ENCODE measurements at places on chromosomes 7 and 10.

GRCh38 chr7:136687693-136688322 is 180.6 kb upstream of the CHRM2 start:
- DNase-seq: peak; percentile 62

- no peak for DNase-seq
Observed at GRCh38 chr7:148834605-148835004, 49.5 kb downstream of the EZH2 start.

- DNase-seq: no peak
Observed at GRCh38 chr7:117552660-117553059, 72.8 kb downstream of the CFTR start.

- no peak for DNase-seq
Observed at GRCh38 chr10:44948642-44949041, 11.0 kb upstream of the RASSF4 start.

DNA sequence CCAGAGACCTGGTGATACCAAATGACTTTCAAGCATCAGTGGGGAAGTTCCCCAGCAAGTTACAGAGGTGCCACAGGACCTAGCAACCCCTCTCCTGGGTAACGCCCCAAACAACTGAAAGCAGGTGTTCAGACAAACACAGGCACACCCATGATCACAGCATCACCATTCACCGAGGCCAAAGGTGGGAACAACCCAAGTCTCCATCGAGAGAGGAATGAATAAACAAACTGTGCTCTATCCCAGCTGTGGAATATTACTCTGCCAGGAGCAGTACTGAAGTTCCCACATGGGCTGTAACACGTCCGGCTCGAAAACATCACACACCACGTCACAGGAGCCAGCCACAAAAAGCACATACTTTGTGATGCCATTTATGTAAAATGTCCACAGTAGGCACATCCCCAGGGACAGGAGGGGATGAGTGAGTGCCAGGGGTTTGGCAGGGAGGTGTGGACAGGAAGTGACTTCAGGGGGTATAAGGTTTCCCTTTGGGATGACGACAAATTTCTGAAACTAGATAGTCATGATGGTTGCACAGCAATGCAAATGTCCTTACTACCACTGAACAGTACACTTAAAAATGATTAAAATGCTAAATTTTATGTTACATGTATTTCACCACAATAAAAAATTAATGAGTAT is 222.8 kb downstream of the TNS3 start:
- DNase-seq: no peak

DNA sequence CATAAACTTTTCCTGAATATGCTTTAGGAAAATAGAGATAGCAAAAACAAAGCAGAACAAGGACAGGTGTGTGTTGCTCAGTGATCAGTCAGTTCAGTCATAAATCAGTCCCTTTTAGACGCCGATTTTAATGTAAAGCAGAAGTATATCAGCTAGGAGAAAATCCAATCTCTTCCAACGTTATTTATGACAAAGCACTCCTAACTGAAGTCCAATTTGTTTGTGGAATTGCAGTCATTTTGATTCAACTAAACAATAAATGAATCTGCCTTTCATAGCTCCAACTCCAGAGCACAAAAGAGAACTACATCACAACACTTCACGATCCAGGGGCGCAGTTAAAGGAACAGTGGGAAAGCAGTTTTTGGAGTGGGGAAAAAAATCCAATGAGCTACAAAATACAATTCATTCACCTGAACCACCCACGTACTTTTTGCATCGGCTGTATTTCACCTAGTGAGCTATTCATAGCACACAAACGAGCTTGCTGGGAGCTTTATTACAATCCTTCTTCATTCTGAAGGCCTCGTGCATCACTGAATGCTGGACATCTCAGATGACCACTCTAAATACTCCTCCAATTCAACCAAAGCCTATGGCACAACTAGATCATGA is 151.3 kb downstream of the LRRN3 start:
- DNase-seq: no peak

DNA sequence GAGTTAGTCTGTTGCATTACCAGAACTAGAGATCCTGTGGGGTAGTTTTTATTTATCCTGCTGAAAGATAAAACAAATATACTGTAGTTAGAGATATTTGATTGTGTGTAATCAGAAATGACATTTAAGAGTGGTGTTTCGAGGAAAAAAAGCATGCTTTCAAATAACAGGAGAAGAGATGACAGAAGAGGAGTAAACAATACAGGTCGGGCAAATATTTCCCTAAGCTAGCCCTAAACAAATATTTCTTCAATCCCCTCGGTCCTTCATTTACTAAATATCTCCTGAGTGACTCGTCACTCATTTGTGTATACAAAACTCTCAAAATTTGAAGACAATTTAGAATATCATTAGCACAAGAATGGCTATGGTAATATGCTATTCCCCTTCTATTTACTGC is 219.7 kb upstream of the FERD3L start:
- no peak for DNase-seq

DNA sequence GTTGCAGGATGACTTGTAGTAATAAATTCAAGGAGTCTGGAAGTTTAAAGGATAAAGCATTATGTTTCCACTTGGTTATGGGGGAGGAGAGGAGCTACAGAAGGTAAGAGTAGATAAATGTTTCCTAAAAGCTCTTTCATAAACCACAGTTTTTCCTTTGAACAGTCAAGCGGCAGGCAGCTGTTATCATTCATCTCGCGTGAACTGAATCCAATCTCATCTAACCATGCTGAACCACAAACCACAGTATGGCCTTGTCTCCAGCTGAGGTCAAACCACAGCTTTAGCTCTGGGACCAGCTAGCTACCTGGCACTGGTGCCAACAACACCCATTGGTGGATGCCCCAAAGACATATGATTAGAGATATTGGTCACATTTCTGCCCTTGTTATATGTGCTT is 63.3 kb downstream of the NOC3L start:
- DNase-seq: peak; percentile 34

DNA sequence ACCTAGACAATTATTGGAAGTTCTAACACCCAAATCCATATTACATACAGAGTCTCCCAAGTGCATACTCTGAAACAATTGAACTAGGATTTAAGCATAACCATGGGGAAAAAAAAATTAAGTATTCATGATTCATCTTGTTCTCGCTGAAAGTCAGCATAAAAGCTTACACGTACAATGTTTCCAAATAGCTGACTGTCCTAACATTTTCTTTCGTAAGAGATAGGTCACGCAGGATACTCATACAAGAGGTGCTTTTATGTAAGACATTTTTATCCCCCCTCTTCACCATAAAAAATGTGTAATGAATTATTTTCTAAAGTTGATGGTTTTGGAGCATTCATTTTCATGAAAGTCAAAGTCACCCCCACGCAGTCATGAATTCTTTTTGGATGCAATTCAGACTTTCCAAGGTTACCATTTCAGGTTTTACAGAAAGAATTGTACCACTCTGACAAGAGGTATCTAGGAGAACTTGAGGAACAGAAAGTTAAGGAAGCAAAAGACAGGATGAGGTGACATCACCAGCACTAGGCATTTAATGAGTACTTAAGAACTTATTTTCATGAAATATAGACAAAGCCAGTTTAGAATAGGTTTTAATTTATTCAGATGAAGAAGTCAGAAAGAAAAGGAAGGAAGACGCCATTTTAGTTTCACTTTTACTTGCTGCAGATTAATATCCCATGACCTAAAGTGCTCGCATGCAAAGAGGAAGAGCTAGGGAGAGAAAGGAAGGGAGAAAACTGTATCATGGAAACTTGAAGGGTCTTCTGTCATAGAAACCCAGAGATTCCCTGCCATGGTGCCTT is 55.8 kb downstream of the TMEM26 start:
- DNase-seq: no peak

DNA sequence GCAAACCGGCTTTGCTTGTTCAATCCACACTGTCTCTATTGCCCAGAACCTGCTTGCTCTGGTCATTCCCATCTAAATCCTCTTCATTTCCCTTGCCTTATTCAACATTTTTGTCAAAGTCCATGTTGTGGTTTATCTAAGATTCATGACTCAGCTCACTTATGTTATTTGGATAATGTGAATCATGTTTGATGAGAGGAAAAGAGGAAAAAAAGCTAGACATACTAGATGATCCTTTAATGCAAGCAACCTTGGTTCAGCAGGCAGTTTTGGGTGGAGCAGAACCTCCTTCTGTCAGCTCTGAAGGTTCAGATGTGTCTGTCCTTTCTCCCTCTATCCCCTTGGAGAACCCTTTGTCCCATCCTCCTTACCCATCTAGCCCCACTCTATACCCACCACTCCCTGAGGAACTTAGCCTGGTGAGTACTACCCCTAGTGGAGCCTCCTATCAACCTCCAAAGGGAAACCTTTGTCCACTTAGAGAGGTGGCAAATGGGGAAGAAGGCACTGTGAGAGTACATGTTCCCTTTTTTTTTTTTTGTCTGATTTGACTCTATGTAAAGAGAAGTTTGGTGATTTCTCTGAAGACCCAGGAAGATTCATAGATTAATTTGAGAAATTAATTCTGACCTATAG is 2.1 kb upstream of the SAMD9L start:
- DNase-seq: no peak

GRCh38 chr10:126977216-126977615 is 72.0 kb downstream of the DOCK1 start:
- peak; percentile 53 for DNase-seq

DNA sequence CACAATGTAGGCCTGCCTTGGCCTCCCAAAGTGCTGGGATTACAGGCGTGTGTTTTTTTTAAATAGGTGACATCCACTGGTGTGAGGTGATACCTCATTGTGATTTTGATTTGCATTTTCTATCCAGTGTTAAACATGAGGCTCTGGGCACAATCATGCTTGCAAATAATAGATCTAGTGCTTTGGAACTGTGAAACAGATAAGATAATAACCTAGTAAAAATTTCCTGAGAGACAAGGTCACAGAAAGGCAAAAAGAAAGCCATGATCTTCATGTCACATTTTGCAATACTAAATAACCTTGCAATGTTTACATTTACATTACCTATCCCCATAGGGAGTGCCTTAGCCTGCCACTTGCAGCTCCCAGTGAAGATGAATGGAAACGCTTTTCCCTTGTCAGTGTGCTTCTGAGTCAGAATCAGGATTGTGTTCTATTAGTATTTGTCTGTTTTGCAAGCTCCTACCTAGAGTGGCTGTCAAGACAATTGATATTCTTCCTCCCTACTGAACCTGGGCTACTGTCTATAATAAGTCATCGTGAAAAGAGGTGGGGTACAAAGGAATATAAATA is 256.5 kb downstream of the PHTF2 start:
- no peak for DNase-seq

DNA sequence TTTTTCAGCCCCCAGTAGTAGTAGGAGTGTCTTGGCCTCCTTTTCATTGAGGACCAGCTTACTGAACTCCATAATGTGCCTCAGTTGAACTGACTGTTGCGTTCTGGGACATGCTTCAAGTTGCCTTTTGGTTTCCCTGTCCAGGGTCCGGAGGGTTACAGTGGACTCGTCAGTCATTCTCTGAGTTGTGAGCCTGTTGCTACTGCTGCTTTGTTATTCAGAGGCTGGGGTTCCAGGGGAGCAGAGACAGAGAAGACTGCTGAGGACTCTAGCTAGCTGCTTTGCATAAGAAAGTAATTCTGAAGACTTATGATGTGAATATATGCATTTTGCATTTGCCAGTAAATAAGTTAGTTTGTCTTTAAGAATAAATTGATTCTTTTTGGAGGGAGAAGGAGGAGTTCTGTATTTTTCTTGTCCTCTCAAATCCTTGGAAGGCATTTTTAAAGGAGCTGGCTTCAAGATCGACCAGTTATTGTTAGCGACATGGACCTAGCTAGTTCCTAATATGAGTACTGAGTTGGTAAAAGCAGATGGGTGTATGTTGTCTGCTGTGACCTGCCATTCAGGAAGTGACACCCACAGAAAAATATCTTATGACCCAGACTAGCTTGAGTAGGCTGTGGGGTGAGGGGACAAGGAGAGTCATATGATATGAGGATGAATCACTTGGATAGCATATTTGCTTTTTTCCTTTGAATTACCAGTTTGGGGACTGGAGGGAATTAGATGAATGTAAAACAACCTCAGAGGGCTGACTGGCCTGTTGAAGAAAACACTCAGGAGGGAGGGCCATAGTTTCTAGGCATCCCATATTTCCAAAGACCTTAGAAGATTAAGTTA is 8.3 kb downstream of the PI4K2A start:
- DNase-seq: no peak

DNA sequence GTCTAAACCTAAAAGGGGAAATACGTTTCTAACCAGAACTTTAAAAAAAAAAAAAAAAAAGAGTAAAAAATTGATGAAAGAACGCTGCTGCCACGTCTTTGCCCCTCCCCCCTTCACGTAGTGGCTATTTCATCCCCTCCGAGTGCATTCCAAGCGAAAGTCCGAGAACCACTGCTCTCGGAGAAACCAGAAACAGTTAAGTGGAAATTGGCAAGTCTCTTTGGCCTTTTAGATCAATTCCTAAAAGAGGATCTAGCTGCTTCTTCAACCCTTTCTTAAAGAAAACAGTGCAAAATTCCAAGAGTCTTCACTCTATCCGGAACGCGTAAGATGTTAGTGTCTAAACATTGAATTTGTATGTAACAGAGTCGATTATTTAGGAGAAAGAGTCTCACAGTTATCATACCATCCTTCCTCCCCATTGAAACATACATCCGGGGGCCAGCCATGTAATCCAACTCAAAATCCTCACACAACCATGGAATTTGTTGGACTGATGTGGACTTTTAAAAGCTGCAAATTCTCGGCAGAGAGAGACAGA is 1.1 kb downstream of the P4HA1 start:
- peak; percentile 58 for DNase-seq

- DNase-seq: no peak
Observed at GRCh38 chr10:128174581-128175559, 48.6 kb upstream of the MKI67 start.

GRCh38 chr10:48981310-48981907 is 41.8 kb upstream of the LRRC18 start:
- DNase-seq: peak; percentile 67

GRCh38 chr10:102628451-102628911 is 15.8 kb upstream of the TRIM8 start:
- no peak for DNase-seq

DNA sequence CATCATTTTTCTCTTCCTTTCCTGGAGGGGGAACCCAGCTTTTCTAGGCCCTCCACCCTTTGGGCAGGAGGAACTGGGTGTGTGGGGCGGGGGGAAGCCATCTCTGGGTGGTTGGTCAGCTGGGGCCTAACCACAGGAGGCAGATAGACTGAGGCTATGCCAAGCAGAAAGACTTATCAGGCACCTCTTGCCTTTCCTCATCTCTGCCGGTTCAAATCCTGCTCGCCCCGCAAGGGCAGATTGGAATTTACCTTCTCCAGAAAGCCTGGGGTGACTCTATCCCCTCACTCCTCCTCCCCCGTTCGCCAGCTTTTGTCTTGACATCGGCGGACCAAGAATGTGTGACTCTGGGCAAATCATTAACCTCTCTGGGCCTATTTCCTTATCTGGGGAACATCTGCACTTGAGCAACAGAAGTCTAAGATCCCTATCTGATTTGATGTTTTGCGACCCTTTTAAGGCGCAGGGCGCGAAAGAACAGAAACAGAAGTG is 584 bp upstream of the GARS1 start:
- DNase-seq: peak; percentile 70

DNA sequence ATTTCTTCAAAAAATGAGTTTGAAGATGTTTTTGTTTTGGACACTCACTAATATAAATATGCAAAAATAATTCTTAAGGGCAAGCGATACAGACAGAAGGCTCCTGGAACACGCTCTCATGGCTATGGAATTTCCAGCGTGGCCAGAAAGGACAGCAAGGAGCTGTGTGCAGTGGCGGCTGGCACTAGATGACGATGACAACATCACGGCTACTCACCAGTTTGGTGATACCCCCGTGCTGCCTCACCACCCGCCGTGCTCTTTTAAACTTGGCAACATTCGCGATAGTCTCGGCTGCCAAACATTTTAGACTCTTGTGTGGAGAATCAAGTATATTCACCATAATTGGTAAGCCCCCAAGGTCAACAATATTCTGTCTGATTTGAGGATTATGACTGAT is 54.9 kb downstream of the ODAD2 start:
- no peak for DNase-seq

GRCh38 chr7:54831644-54832095 is 72.7 kb upstream of the SEC61G start:
- DNase-seq: no peak
